Muscle of back (tissue), 13 donors: ENCODE measurements at places on chromosomes 7 and 10. TPM values are rescaled to one million over a fixed set of nuclear protein-coding genes. Genes with fewer than 3 reads are reported as not detected.
A peak's percentile ranks its signal among the peaks of the same experiment; 100 is the strongest.

- DNase-seq = no peak
Measured at GRCh38 chr10:52756966-52757365, 15.6 kb downstream of the MBL2 start.

DNA sequence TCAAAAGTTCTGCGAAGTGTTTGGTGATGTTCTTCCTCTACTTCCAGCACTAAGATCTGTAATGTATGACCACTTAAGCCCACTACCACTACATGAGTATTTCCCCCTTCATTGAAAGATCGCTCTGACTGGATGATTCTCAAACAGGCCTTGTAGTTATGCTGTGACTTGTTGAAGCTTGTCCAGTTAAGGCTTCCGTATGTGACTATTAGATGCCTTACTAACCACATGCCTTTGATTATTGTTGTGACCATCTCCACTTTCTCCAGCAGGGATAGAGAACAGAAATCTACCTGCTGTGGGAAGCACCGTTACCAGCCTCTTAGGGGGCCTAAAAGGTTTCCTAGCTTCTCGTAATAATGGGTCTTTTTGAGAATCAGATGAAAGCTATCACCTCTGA, 81.1 kb downstream of the NOC3L start:
- DNase-seq = no peak

DNA sequence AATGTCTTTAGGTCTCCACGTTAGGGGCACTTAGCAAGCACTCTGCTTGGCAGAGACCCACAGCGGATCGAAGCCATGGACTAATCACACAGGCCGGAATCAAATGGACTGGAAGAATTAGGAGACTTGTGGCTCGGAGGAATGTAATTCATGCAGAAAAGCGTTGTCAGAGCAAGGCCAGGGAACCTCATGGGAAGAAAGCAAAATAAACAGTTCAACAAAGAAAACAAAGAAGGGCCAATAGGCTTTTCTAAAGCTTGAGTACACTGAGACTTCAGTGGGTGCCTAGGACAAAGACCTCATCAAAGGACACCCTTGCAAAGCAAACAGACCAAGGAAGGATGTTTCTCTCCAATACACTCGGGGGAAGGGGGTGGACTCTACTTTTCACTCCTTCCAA, 171.1 kb downstream of the GLI3 start:
- no peak for DNase-seq

DNA sequence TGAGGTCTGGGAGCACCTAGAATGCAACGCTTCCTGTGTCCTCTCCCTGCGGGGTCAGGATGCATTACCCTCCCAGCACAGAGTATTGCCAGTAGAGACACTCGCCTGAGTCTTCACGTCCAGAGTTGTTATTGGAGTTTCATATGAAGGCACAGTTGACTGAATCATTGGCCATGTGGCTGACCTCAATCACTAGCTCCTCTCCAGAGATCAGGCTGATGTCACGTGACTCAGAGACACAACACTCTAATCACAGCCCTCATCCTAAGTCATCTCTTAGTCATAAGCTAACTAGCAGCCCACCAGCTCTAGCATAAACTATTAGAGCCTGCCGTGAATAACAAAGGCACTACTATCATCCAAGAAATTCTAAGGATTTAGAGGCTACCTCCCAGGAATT, 107.8 kb downstream of the HECW1 start:
- no peak for DNase-seq

DNA sequence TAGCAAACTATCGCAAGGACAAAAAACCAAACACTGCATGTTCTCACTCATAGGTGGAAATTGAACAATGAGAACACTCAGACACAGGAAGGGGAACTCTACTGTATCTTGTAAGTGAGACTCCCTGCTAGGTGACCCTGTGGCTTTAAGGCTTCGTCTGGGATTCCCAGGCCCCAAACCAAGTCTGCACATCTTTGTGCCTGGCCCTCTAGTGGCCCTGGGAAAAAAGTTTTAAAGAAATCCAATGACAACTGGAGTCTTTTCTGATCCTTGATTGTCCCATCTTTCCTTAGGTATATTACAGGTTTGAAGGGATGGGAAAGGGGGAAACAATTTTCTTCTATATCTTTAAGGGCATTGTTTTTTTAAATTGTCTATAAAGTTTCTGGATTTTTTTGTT, 10.6 kb upstream of the LIPM start:
- DNase-seq = no peak

GRCh38 chr7:6718124-6718523, 11.4 kb upstream of the ZNF12 start:
- no peak for DNase-seq

GRCh38 chr10:71232089-71232998, 20.0 kb downstream of the UNC5B start:
- peak; percentile 79 for DNase-seq

DNA sequence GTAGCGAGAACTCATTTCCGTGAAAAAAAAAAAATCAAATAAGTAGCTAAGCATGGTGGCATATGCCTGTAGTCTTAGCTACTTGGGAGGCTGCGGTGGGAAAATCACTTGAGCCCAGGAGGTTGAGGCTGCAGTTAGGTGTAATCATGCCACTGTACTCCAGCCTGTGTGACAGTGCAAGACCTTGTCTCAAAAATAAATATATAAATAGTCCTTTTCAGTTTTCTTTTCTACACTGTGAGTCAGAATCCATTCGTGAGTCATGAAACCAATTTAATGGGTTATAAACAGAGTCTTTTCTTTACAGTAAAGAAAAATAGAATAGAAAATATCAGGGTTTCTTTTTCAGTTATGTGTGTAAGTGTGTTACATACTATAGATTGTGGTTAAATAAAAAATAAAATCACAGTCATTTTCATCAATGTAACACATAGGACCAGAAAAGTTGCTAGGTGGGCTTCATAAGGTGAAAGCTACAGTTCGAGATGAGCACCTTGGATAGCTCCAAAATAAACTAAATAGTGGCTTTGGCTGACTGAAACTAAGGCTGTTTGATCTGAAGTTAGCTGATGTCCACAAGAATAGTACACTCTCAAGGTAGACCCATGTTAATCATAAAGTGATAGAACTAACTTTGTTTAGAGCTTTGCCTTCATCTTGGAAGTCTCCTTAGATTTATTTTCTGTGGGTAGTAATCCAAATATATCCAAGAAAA, 781.1 kb downstream of the GATA3 start:
- no peak for DNase-seq

GRCh38 chr10:114174695-114175188, 739 bp upstream of the CCDC186 start:
- DNase-seq = no peak

DNA sequence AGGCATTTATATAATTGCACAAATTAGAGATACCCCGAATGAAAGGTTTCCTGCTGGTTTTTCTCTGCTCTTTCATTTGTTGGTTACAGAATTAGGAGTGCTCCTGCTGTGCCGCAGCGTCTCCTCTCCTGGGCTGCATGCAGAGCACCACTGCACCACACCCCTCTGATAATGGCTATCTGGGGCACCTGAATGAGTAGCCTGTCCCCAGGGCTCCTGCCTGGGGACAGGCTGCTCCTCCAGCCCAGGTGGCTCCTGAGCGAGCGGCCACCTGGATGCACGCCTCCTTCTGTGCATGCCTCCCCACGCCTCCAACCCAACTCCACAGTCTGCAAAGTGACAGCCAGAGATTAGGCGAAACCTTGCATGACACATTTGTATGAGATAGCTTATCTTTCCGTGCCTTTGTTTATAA, 242.6 kb upstream of the FZD8 start:
- no peak for DNase-seq

DNA sequence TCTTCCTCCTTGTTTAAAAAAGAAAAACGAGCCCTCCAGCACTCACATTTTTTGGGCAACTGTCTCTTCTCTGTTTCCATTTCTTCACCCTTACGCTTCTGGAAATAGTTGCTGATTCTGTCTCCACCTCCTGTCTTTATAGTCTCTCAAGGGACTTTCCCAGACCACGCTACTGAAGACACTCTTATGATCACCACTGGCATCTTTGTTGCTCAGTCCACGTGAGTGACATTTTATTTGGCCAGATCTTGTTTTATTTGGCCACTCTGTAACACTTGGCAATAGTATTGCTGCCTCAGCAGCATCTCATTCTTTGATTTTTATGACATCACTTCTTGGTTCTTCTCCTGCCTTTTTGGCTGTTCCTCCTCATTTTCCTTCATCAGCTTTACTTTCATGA, 21.6 kb upstream of the NME8 start:
- peak; percentile 73 for DNase-seq

- no peak for DNase-seq
Measured at GRCh38 chr7:149564340-149565095, 66.9 kb upstream of the ZNF746 start.

DNA sequence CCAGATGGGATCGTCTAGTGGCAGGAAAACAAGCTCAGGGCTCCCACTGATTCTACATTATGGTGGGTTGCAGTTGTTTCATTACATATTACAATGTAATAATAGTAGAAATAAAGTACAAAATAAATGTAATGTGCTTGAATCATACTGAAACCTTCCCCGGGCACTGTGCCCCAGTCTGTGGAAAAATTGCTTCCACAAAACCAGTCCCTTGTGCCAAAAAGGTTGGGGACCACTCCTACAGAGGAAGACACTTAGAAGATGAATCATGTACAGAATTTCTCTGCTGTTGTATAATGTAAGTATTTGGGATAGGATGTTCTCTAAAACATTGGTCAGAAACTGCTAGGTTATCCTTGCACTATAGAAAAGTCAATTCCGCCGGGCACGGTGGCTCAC, 11.3 kb upstream of the PHYH start:
- DNase-seq = no peak

- DNase-seq = no peak
Measured at GRCh38 chr7:96253964-96254363, 67.9 kb downstream of the SLC25A13 start.

- peak; percentile 91 for DNase-seq
Measured at GRCh38 chr7:130010689-130011412, 40.3 kb downstream of the ZC3HC1 start.

DNA sequence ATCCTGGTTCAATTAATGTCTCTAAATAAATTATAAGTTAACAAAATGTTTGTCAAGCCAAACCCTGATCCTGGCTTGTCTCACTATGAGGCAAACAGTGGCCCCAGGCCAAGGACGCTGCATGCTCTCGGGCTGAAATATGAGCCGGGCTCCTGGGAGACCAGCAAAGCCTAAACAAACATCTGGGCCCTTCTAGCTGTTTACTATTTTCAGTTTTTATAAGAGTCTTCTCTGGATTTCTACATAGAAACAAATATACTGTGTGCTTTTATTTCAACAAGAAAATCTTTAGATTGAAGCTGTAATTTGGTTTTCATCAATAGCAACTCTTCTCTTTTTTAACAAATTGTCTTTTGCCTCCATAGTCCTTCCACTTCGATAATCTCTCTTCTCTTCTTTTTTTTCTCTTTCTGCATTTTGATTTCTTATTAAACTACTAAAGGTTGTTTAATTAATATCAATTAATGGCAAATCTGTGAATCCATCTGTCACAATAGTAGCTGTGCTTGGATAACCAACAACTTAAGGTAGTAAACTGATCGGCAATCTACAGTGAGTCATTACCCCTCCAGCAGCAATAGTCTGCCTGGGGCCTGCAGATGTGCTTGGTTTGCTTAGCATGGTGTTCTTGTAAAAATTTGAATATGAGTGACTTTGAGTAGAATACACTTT, 83.3 kb upstream of the DNAJC1 start:
- DNase-seq = peak; percentile 91

DNA sequence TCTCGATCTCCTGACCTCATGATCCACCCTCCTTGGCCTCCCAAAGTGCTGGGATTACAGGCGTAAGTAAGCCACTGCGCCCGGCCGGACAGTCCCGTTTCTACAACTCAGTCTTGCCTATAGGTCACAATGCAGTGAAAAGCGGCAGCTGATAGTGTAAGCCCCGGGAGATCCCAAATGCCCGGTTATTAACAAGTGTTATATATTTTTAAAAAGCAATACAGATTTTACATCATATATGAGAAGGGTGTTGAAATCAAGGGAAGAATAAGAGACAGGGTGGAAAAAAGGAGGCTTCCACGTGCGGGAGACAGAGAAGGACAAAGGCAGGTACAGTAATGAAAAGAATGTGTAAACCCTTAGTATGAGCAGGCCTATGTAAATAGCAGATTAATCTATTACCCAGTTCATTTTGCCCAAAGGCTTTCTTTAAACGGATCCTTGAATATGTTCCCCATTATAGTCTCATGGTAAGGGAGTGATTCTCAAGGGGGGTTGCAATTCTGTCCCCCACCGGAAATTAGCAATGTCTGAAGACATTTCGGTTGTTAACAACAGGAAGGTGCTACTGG, 170.8 kb downstream of the PDE1C start:
- DNase-seq = no peak

GRCh38 chr10:73424478-73424877, 8.9 kb downstream of the MSS51 start:
- DNase-seq = no peak

- DNase-seq = no peak
Measured at GRCh38 chr10:113808168-113808567, 45.7 kb downstream of the DCLRE1A start.

DNA sequence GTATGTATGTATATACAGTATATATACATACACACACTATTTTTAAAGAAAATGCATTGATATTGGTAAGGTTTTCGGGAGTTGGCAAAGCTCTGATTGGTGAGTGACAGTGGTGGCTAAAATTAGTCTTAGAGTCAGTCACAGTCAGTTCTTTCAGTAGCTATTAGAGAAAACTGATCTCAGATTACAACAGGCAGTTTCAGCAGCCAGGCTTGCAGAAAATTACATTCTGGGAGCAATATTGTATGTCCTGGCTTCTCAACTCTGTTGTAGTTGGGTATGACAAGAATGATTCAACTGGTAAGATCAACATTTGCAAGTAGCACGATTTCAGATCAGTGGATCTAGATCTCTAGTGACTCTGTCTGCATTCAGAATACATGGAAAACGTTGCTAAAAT, 897.9 kb upstream of the AUTS2 start:
- DNase-seq = peak; percentile 65

GRCh38 chr7:26476271-26476670, 184.6 kb downstream of the SNX10 start:
- DNase-seq = no peak

DNA sequence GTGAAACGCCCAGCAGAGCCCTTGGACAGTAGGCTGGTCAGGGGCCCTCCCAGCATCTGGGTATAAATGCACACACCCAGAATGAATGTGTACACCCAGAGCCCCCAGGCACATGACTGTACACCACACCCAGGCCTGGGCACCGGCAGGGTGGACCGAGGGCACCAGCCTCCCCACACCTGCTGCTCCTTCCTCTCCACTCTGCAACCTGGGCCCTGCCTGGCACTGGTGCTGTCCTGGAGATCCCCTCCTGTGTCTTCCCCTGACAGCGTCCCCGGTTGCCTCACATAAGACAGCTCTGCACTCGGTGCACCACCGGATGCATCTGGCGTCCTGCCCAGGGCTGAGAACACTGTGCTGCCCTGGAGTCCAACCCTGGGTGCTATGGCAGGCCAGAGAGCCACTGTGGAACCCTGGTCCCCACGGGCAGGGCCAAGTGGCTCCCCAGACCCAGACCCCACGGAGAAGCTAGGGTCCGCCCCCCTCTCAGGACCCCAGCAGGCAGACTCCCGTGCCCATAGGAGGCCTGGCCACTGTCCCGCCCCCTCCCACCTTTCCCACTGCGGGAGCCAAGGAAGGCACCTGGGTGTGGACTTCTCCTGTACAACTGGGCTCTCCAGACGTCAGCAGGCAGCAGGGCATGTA, 6.6 kb downstream of the RASGEF1A start:
- no peak for DNase-seq

- no peak for DNase-seq
Measured at GRCh38 chr10:69459893-69460575, 8.8 kb downstream of the TSPAN15 start.

- no peak for DNase-seq
Measured at GRCh38 chr10:1274111-1274661, 218.0 kb downstream of the WDR37 start.

Gene NEUROD6
- not detected for polyA plus RNA-seq

Gene LRRTM3
- polyA plus RNA-seq = 1.4 TPM

Gene C10orf143
- polyA plus RNA-seq = 3.3 TPM

Gene TAS2R41
- not detected for polyA plus RNA-seq
